CD4-positive, alpha-beta T cell treated with Interleukin-15 for 1 hour (primary cell): ENCODE measurements at places on chromosomes 5 and 9.

DNA sequence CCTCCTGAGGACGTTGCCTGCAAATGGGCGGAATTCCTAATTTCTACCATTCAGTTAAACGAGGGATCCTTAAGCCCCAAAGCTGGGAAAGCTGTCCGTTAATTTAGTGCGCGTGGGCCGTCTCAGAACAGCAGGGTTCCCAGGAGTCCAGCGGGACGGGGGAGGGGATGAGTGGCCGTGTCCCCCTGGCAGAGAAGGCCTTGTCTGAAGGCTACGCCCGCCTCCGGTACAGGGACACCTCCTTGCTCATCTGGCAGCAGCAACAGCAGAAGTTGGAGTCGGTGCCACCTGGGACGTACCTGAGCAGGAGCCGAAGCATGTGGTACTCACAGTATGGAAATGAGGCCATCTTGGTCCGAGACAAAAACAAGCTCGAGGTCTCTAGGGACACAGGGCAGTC lies 1.3 kb downstream of the BRD3OS start:
- DNase-seq: no peak

DNA sequence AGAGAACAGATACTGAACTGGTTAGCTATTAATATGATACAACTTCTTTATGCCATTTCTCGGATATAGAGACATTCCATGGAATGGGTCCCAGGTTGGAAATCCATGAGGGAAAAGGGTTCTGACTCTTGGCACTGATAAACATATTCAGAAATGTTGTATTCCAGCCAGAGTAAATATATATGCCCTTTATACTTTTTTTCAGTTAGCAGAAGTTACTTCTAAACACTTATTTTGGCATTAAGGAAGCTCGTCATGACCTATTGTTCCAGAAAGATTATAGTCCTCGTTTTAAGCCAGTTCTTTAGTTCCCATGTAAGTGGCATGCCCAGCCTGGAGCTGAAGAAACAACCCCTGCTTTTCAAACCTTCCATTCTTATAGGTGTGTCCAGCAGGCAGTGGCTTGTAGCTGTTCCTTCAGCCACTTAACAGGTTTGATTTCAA lies 181.6 kb downstream of the CD180 start:
- DNase-seq: no peak

GRCh38 chr5:5886812-5887486 lies 464.5 kb downstream of the ICE1 start:
- no peak for DNase-seq

GRCh38 chr5:124972703-124973102 lies 226.3 kb upstream of the ZNF608 start:
- DNase-seq: no peak

GRCh38 chr5:88792144-88792840 lies 90.7 kb downstream of the MEF2C start:
- no peak for DNase-seq

DNA sequence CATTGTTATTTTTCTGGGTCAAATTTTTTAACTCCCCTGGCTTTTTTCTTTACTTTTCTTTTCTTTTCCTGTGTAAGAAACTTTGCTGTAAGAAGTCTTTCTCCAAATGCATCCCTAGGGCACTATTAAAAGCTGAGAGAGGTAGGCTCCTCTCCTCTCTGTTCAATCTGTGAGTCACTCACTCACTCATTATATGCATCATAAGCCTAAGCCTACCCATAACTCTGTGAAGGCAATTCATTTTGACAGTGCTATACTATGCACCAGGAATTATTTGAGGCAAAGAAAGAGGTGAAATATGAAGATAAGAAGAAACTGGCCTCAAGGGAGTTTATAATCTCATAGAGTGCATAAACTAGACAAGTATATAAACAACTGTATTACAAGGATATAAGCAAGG lies 67.9 kb upstream of the PRR16 start:
- no peak for DNase-seq

- no peak for DNase-seq
These were observed 284.1 kb downstream of the CTNND2 start for GRCh38 chr5:11620172-11620571.

GRCh38 chr9:79026316-79026715 lies 545.4 kb upstream of the TLE4 start:
- no peak for DNase-seq

GRCh38 chr5:80083101-80083890 lies 48.1 kb downstream of the THBS4 start:
- no peak for DNase-seq

DNA sequence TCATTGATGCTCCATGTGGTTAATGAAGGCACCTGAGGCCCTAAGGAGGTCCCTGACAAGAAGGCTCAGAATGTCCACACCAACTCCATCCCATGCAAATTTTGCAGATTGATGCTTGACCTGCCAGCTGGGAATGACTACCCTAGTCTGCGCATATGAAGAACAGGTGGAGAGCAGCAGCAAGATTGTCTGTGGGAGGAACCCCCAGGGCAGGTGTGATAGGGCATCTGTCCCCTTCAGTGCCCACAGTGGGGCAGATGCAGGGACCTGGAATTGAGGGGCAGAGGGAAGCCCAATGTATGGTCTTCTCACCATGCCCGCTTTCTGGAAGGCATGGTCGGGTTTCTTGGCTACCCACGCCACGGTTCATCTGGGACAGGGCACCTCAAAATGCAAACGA lies 79.6 kb downstream of the MACROH2A1 start:
- DNase-seq: no peak

DNA sequence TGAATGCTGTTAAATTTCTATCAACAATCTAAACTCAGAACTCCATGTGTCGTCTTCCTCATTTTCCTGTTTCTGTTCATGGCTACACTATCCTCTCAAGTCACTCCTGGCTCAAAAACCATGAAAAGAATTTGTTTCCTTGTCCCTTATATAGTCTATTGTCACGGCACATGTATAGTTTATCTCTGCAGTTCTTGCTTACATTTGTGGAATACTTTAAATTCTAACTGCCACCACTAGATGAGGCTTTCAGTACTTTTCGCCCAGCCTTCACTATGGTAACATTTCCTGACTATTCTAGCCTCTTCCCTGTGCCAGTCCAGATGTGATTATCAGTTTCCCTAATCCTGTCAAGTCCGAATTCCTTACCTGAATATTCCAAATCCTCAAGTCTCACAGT lies 34.6 kb downstream of the PKD2L2 start:
- DNase-seq: no peak

GRCh38 chr5:159412284-159413046 lies 82.2 kb upstream of the IL12B start:
- DNase-seq: peak; percentile 78

DNA sequence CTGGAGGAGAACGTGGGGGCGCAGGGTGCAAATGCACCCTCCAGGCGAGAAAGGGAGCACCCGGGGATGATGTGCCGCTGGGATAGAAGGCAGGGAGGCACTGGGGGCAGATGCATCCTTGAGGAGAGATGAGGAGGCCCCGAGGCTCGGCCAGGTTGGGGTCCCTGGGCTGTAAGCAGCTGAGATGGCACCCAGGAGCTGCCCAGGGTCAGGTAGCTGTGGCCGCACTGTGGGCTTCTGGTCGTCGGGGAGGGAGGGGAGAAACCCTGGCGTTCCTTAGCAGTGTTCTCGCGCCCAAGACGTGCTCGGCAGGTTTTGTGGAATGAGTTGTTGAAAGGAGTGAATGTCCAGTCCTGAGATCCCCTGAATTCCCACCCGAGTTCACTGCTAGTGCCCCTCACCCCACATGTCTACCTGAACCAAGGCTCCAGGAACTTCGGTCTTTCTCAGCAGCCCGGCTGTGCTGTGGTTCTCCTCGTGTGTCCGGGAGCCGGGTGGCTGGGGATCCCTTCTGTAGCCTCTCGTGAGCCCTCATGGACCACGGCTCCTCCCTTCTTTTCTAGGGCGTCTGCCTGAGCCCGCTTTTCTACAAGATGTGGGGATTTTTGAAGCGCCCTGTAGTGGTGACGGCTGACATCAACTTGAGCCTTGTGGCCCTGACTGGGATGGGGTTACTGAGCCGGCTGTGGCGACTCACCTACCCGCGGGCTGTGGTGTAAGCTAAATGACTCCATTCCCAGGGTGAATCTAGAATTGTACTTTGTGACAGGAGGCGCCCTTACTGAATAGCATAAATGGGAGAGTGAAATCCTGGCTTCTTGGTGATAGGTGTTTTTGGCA lies 1.1 kb downstream of the POMT1 start:
- peak; percentile 46 for DNase-seq

DNA sequence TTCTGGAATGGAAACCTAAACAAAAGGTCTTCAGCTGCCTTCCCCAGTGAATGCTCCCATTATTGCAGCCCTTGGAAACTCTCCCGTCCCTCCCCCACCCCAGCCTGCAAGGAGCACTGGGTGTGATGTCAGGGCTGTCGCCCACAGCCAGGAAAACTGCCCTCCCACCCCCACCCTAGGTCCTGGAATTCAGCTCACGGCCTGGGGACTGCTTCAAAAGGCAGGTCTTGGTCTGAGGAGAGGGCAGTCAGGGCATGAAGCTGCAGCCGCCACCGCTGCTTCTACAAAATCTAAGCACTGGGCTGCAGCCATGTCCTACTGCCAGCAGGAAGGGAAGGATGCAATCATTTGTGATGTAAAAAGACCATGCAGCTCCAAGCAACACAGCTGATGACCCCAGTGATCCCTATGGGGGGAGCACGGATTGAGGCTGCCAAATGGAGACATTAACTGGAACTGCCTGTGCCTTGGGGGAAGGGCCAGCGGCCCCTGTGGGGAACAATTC lies 11.4 kb downstream of the GRHPR start:
- DNase-seq: no peak

DNA sequence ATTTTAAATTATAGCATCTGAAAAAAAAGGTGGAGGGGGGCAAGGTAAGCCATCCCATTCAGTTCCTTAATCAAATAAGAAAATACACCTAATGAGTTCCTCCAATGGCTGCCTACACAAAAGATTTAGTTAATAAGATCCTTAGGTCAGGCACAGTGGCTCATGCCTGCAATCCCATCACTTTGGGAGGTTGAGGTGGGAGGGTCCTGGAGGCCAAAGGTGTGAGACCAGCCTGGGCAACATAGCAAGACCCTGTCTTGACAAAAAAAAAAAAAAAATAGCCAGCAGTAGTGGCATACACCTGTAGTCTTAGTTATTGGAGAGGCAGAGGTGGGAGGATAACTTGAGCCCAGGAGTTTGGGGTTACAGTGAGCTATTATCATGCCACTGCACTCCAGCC lies 78.4 kb downstream of the ST8SIA4 start:
- DNase-seq: no peak

DNA sequence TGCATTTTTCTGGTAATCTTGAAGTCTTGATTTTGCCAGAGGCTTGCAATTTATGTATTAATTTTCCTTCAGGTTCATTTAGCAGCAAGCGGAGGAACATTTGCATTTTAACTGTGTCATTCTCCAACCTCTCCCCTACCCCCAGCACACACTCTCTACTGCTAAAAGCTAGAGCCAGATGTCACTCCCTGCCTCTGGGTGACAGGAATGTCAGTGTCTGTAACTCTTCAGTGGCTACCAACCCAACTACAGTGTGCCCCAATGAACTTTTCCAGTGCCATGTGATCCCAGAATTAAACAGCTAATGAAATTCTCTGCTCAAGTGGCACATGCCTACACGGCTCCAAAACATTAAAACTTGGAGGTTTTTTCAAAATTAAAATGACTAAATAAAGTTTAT lies 260.3 kb downstream of the GOLPH3 start:
- no peak for DNase-seq

GRCh38 chr5:39513236-39513635 lies 88.5 kb upstream of the DAB2 start:
- DNase-seq: no peak

DNA sequence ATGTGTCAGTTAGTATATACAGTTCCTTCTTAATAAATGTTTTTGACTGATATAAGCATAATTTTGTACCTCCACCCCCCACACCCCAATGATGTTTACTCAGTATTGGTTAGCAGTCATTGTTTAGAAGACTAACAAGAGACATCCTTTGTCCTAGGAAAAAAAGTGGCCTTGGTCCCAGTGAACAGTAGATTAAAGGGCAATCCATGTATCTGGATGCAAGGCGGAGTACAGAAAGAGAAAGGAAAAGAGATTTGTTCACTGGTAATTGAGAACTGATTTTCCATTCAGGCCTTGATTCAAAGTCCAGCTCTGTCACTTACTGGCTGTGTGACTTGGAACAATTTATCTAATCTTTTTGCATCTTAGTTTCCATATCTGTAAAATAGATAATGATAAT lies 4.6 kb downstream of the RALGPS1 start:
- no peak for DNase-seq

DNA sequence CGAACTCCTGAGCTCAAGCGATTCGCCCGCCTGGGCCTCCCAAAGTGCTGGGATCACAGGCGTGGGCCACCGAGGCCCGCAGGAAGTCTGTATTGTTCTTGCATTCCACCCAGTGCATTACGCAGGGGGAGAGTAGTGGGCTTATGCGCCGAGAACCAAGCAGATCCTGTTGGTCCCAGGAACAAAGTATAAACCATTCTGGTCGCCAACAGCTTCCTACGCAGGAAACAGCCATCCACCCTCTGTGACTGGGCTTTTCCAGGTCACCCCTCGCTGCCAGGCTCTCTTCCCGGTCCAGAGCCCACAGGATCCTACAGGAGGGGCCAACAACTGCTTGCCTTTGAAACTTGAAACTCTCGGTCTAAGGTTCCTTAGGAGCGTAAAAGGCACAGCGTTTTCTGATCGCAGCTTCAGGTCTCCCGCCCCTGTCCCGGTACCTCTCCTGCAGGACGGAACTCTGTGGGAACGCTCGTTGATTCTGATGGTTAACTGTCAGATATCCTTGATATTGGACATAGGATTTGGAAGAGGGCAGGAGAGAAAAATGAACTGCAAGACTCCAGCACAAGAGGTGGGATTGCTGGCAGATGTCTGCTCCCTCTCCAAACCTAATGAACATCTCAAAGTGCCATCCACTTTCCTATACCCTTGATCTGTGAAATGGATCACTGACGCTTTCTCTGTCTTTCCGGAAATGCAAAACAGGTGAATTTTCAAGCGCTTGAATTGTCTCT lies 4.2 kb upstream of the ANXA2R start:
- no peak for DNase-seq

- DNase-seq: no peak
These were observed 241.5 kb upstream of the CDH18 start for GRCh38 chr5:20229303-20230005.

DNA sequence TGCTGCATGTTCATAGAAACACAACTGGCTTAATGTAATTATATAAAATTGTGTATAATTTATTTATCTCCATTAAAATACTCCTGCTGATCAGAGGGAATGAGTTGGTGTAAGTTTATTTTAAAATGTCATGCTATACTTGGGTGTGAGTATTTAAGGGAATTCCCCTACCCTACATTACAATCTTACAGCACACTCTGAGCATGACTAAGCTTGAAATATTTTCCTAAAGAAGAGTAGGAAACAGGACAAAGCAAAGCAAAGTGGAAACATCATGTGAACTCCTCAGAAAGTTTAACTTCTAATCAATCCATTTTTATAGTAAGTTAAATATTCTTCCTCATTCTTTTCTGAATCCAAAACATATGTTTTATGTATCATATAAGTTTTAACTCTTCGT lies 1271.3 kb downstream of the EFNA5 start:
- no peak for DNase-seq

GRCh38 chr9:84538879-84539278 lies 130.7 kb upstream of the NTRK2 start:
- DNase-seq: no peak

DNA sequence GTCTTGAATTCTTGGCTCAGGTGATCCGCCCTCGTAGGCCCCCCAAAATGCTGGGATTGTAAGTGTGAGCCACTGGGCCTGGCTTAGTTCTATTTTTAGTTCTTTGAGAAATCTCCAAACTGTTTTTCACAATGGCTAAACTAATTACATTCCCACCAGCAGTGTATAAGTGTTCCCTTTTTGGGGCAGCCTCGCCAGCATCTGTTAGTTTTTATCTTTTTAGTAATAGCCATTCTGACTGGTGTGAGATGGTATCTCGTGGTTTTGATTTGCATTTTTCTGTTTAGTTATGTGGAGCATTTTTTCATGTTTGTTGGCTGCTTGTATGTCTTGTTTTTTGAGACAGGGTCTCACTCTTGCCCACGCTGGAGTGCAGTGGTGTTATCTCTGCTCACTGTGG lies 28.2 kb downstream of the CNOT6 start:
- DNase-seq: no peak
